ENCODE measurements at places on chromosomes 1 and 21.

GRCh38 chr1:12415038-12415466 lies 185.2 kb downstream of the VPS13D start:
- DNase-seq = no peak

GRCh38 chr1:44361478-44361877 lies 6.4 kb upstream of the ERI3 start:
- DNase-seq = no peak

GRCh38 chr1:197284325-197284724 lies 16.3 kb downstream of the CRB1 start:
- DNase-seq = no peak

- no peak for DNase-seq
Observed at GRCh38 chr1:78340006-78340405, 150.8 kb upstream of the PTGFR start.

DNA sequence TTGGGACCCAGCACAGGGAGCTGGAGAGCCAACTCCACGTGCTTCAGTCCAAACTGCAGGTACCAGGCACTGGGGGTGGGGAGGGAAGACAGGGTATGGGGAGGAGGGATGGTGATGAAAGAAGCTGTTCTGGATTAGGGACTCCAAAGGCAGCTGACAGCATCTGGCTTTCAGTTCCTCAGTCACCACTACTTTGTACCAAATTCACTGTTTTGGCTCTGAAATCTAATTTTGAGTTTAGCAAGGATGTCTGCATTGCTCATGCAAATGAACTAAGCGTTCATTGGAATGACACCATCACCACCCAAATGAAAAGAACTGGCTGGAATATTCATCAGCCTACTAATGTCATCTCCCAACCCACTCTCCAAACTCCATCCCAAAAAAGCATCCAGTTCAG lies 8.7 kb downstream of the C1orf74 start:
- DNase-seq = no peak

DNA sequence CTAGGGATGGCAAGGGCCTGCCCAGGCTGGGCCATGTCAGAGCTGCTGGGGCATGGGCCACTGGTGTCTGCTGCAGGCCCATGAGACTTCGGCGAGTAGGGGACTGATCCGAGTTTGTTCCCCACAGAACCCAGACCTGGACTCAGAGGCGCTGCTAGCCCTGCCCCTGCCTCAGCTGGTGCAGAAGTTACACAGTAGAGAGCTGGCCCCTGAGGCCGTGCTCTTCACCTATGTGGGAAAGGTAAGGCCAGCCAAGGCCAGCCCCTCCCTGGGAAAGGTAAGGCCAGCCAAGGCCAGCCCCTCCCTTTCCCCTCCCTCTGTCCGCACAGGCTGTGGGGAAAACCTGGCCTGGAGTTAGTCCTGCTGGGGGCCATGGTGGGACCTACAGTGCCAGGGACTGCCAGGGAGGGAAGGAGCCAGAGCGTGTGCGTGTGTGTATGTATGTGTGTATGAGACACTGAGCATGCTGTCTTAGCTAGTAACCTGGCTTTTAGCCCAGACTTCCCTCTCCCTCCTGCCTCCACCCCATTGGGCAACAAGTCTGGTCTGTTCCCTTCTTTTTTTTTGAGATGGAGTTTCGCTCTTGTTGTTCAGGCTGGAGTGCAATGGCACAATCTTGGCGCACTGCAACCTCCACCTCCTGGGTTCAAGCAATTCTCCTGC lies 8.0 kb downstream of the FAAH start:
- DNase-seq = no peak

- DNase-seq = no peak
Observed at GRCh38 chr1:171943973-171944561, 102.8 kb downstream of the DNM3 start.

- no peak for DNase-seq
Observed at GRCh38 chr1:69016468-69016867, 519.6 kb upstream of the DEPDC1 start.

- no peak for DNase-seq
Observed at GRCh38 chr1:202576816-202577215, 133.4 kb downstream of the SYT2 start.

DNA sequence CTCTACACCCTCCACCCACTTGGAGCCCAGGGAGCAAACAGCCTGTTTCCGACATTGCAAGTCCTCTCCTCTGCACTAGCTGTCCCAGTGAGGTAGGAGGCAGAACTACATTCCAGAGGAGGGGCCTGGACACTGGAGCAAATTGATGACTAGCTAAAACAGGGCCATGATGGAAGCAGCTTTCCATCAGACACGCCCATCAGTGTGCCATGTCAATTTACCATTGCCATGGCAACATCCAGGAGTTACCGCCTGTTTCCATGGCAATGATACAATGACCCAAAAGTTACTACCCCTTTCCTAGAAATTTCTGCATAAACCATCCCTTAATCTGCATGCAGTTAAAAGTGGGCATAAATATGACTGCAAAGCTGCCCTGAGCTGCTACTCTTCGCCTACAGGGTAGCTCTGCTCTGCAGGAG lies 647.1 kb downstream of the PTPRU start:
- no peak for DNase-seq

GRCh38 chr21:45524756-45525152 lies 17.5 kb downstream of the SLC19A1 start:
- no peak for DNase-seq

DNA sequence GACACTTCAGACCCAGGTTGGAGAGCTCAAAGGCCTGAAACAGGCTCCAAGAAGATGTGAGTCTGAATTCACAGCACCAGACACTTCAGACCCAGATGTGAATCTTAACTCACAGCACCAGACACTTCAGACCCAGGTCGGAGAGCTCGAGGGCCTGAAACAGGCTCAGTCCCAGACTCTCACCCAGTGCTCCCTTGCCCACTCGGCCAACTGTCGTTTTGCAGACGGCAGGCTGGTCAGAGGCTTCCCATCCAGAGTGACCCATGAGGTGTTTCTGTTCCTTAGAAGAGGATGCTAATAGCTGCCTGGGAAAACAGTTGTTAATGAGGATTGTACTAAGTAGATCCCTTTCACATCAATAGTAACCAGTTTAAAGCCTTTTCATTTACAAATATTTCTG lies 88.4 kb downstream of the ADARB1 start:
- DNase-seq = no peak

- DNase-seq = no peak
Observed at GRCh38 chr1:47849591-47850261, 147.5 kb downstream of the TRABD2B start.

DNA sequence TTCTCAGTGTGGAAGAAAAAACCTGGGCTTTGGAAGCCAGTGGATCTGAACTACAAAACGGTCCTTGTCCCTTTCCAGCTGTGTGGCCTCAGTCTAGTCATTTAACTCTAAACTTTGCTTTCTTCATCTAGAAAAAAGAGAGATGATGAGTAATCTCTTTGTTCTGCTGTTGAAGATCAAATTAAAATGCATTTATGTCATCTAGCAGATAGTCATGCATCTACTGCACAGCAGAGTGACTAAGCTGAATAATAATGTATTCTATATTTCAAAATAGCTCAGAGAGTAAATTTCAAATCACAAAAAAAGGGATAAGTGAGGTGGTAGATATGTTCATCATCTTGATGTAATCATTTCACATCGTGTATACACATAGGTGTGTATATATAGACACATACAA lies 473.2 kb downstream of the DSCAM start:
- DNase-seq = no peak

DNA sequence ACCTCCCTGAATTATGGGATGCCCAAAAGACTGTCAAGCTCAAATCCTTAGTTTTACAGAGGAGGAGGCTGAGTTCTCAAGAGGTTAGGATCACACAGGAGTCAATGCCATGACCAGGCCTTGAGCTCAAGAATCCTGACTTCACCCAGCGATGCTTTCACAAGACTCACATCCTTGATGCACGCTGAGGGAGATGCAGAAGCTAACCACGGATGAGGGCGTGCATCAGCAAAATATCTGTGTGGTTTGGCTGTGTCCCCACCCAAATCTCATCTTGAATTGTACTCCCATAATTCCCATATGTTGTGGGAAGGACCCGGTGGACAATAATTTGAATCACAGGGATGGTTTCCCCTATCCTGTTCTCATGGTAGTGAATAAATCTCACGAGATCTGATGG lies 133.2 kb downstream of the KCNJ6 start:
- DNase-seq = no peak

GRCh38 chr1:119895102-119895501 lies 1.2 kb downstream of the ADAM30 start:
- no peak for DNase-seq

DNA sequence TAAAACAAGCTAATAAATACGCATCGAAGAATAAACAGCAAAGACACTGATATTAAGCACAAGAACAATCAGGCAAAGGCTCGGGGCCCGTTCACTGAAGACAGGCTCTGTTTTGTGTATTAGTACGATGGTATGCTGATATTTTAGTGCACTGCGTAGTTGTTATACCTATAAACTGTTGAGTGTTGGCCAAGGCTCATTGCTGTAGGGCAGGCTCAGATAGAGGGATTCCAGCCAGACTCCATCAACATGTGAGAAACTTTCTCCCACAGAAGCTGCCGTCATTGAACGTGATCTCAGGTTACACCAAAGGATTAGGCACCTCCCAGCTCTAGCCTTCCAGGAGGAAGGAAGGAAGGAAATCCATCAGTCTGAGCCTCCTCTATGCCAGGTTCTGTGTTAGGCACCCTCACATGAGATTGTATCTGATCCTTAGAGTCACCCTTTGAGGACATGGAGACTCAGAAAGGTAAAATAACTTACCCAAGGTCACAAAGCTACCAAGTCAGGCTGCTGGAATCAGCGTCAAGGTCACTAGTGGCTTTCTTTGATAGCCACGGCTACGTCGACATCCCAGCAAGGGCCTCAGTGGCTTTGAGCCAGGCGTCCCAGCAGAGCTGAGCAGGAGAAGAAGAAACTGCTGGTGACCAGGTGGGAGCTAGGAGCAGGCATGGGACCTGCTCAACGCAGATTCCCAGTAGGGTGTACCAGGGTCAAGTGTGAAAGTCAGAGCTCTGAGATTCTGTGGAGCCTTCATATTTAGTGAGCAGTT lies 14.8 kb downstream of the BCAR3 start:
- DNase-seq = no peak

- no peak for DNase-seq
Observed at GRCh38 chr1:36304521-36304920, 1.6 kb upstream of the SH3D21 start.

- peak; percentile 49 for DNase-seq
Observed at GRCh38 chr1:172745014-172745413, 86.1 kb downstream of the FASLG start.

DNA sequence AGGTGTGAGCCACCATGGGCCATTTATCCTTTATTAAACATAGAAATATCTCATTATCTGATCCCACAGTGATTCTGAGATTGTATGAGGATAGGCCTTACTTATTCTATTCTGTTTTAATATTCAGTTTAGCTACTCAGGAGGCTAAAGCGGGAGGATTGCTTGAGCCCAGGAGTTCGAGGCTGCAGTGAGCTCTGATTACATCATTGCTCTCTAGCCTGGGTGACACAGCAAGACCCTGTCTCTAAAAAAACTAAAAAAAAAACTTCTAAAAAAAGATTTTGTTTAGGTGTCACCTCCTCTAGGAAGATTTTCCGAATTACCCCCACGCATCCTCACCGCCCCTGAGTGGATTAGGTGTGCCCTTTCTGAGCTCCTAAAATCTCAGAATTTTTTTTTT lies 14.3 kb upstream of the HNRNPU start:
- DNase-seq = no peak

DNA sequence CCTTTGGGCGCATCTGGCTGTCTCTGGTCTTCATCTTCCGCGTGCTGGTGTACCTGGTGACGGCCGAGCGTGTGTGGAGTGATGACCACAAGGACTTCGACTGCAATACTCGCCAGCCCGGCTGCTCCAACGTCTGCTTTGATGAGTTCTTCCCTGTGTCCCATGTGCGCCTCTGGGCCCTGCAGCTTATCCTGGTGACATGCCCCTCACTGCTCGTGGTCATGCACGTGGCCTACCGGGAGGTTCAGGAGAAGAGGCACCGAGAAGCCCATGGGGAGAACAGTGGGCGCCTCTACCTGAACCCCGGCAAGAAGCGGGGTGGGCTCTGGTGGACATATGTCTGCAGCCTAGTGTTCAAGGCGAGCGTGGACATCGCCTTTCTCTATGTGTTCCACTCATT lies 2.2 kb upstream of the GJB4 start:
- DNase-seq = no peak

- DNase-seq = no peak
Observed at GRCh38 chr1:159187647-159188374, 16.4 kb downstream of the CADM3 start.

Data from GM10248 (cell line).